Kidney epithelial cell (primary cell): ENCODE measurements at places on chromosomes 6 and 20.

- no peak for DNase-seq
Observed at GRCh38 chr6:15516378-15516777, 146.4 kb downstream of the DTNBP1 start.

- no peak for DNase-seq
Observed at GRCh38 chr20:1700990-1701389, 43.4 kb upstream of the SIRPG start.

GRCh38 chr20:48921168-48921882 is at the start of gene ARFGEF2:
Gene ARFGEF2, plus strand, starts transcription at chr20:48921711. Its CDS starts 179 bp downstream, at chr20:48921890.
- no peak for DNase-seq

DNA sequence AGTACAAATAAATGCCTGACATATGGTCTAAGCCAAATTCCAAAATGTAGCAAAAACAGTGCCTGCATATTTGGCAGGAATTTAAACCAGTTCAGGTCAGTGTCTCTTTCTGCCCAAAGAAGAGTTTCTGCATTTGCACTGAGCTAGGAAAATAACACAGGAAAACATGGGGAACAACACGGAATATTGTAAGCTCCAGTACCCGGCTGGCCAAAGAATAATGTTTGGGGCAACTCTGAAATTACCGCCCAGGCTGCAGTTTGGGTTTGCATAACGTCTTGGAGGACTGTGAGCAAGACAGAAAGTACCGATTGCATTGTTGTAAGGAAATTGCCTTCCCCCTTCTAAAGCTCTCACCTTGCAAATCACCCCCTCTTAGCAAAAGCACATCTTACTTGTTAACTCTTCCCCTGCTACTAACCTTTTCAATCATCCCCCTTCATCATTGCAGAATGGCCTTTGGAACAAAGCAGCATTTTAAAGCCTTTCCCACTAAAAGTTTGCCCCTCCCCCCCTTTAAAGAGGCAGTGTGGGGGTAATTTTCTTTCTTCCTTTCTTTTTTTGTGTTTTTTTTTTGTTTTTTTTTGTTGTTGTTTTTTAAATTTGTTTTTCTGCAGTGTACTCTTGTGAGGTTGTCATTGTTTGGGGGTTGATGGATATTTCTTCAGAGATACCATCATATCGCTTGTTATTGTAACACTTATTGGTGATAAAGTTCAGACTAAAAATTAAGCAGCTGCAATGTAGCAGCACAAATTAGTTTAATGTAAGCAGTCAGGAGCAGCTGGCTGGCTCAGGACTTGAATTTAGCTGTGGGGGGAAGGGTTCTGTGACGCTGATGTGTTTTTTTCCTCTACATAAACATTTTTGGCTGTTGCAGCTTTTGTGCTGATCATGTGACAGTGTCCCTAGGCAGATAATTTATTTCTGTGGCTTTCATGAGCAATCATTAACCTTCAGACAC is 100.0 kb upstream of the CITED2 start:
- DNase-seq = no peak

DNA sequence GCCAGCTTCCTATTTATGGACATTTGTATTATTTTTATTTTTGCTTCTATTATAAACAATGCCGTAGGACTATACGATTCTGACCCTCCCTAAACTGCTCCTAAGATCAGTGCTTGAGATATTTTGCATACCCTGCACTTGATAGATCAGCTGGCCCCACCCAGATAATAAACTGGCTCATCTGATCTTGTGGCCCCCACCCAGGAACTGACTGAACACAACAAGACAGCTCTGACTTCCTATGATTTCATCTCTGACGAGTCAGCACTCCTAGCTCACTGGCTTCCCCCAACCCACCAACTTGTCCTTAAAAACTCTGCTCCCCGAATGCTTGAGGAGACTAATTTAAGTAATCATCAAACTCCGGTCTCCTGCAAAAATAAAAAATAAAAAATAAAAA is 34.9 kb upstream of the TFAP2A start:
- DNase-seq = no peak
